ENCODE measurements at places on chromosomes 12 and 14.

GRCh38 chr14:67784244-67784823 is 32.1 kb downstream of the ZFYVE26 start:
- DNase-seq = no peak

GRCh38 chr12:53191096-53191884 is 10.6 kb upstream of the CSAD start:
- no peak for DNase-seq

GRCh38 chr14:57519043-57519442 is 25.4 kb upstream of the CCDC198 start:
- DNase-seq = no peak

- no peak for DNase-seq
Observed at GRCh38 chr14:99118046-99118721, 153.8 kb downstream of the BCL11B start.

DNA sequence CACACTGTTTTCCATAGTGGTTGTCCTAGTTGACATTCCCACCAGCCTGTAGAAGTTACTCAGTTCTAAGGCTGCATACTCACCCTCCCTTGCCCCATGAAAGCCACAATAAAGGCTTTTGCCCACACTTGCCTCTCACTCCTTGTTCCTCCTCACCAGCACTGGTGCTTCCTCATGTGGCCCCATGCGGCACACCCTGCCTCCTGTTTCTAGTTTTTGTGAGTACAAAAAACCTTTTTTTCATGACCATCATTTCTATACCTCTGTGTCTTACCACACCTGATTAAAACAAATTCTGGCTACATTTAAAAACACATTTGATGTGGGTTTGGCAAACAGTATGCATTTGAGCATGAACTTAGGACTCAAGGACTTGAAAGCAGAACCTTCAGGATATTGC is 40.7 kb upstream of the RIN3 start:
- no peak for DNase-seq

DNA sequence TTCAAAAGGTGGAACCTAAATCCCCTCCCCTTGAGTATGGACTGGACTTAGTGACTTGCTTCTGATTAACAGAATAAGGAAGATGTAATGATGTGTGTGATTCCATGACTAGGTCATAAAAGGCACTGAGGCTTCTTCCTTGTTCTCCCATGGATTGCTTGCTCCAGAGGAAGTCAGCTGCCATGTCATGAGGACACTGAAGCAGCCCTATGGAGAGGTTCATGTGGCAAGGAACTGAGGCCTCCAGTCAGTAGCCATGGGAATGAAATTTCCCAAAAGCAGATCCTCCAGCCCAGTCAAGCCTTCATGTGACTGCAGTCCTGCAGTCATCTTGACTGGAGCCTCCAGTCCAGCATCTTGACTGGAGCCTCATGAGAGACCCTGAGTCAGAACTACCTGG is 10.7 kb downstream of the TMBIM4 start:
- no peak for DNase-seq

GRCh38 chr14:31993521-31993951 is 83.6 kb upstream of the ARHGAP5 start:
- no peak for DNase-seq

DNA sequence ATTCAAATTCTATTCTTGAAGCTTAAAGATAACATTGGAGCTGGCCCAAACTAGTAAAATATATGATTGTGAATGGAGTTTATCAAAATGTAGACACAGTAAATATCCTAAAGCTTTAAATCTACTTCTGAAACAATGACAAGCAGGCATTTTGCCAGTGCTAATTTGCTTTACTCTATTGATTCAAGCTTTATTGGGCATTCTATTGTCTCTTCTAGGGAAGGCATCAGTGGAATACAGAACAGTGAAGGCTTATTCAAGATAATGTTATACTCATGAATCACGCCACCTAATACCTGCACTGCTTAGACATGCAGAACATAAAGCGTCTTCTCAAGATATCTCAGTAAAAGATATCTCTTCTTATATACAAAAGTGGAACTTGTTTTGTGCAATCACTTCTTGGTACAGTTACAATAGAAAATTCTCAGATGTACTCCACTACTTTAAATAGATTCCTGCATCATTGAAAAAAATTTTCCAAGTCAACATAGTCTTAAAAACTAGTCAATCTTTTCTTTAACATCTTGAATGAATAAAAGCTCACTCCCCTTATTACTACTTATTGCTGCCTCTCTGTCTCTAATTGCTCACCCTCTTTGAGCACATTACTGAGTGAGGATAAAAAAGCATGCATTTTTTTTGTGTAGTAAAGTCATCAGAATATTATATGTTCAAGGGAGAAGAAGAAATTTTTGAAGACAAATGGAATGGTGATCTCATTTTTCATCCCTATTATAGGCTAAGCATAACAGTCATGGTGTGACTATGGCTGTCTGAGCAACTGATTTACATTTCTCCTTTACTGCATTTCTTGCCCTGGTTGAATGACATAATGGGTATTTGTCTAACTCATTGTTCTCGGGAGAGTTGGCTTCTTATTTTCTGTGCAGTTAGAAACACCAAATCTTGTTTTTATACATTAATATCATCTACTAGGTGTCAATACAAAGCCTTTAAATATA is 98.0 kb upstream of the E2F7 start:
- DNase-seq = no peak

- DNase-seq = peak; percentile 28
Observed at GRCh38 chr12:128644664-128645296, 179.0 kb downstream of the SLC15A4 start.

- DNase-seq = no peak
Observed at GRCh38 chr14:106850913-106851825, 1324.8 kb downstream of the TMEM121 start.

DNA sequence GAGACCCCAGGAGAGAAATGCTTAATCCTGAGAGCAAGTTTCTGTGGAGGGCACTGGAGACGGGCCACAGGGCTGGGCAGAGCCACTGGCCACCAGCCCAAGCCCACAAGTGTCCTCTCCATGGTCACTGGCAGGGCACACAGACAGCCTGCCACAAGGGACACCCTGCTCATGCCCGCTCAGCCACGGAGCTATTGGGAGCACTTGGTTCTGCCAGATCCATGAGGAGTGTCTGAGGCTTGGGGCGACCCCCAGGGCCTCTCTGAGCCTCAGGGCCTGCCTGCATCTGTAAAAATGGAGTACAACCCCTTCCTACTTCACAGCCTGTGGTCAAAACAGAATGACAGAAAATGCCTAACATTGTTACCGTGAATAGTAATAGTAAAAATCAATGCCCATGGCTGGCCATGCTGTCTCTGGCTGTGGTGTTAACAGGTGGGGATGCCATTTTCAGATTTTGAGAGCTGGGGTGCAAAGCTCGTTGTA is 3.2 kb downstream of the PGF start:
- no peak for DNase-seq

- DNase-seq = peak; percentile 1
Observed at GRCh38 chr12:101696251-101697196, 916 bp upstream of the CHPT1 start.

DNA sequence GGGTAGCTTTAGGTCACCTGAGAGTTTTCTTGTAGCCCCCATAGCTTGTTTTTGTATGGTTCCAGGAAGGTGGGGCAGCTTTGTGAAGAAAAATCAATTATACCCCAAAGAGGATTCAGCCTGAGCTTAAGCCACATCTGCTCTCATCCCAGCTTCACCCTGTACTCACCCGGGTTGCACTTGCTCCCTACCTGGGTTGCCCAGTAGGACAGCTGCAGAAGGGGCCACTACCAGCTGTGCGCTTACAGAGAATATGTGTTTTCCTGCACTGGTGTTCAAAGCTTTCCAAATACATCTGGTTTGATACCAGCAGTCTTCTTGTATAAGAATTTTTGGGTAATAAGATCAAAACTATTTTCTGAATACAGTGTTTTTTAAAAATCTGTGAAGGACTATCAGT is 3.0 kb upstream of the SLC38A1 start:
- no peak for DNase-seq

DNA sequence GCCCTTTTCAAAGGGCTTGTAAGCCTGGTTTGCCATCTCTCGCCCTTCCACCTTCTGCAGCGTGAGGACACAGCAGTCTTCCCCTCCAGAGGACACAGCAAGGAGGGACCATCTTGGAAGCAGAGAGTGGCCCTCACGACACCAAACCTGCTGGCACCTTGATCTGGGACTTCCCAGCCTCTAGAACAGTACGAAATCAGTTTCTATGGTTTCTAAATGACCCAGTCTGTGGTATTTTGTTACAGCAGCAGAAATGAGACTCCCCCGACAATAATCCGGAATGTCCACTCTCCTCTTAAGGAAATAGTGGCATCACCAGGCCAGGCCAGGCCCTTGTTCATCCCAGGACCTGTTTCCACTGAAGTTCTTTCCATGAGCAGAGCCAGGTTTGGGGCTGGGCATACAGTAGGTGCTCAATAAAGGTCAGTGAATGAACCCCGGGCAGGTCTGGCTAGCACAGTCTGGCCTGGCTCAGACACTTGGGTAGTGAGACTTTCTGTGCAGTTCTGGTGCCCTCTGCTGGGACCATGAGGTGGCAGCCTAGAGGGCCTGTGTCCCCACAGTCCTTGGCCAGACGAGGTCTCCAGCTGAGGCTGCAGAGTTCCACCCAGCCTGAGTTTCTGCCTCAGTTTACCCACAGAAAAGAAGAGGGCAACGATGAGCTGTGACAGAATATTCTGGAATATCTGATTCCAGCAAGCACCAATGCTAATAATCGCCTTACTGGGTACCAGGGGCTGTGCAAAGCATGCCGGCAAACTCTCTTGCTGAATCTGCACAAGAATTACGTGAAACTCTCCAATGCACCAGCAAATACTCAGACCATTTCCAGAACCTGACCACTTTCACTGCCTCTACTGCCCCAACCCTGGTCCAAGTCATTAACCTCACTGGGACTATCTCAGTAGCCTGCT is 14.0 kb downstream of the ABCB9 start:
- peak; percentile 80 for DNase-seq

- no peak for DNase-seq
Observed at GRCh38 chr14:104900639-104901512, 23.8 kb upstream of the PLD4 start.

DNA sequence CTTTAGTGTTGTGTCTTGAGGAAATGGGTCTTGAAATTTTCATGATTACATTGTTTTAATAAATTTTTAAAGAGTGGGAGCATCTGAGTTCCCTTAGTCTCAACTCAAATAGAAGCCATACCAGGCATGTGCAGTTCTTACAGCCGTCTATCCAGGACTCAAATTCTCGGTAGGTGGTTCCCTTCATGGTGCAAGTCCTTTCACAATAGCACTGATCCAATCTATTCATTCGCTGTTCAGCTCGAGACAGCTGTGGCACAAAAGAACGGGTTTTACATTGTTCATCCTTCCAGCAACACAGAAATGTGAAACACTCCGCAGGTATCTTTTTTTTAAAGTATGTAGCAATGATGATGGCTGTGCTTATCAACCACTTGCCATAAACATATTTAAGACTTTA is 100.2 kb downstream of the NELL2 start:
- no peak for DNase-seq

DNA sequence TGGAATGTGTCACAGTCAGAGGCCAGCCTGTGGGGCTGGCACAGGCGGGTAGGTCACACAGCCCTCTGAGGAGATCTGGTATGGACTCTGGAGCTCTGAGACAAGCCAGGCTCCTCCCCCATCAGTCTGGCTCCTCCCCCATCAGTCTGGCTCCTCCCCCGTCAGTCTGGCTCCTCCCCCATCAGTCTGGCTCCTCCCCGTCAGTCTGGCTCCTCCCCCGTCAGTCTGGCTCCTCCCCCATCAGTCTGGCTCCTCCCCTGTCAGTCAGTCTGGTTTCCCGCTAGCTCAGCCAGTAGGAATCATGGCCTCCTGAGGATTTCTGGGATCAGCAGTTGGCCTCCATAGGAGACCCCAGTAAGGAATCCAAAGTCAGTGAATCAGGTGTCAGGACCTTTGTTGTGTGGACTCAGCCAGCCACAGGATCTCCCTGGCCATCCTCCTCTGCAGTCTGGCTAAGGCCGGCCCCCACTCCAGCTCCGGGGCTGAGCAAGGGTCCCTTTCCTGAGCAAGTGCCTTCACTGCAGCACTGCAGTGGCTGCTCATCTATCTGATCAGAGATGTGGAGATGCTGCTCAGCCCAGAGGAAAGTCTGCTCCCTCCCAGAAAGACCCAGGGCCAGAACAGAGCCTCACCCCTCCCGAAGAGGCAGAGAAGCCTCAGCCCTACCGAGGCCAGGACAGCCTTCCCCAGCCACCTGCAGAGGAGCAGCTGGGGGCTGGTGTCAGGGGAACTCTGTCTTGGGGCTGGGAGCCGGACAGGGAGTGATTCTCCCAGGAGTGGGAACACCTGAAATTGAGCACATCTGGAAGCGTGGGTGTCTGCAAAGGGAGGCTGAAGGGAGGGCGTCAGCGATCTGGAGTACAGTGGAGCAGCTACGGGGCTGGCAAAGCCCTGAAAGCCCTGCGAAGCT is 35.7 kb downstream of the IQSEC3 start:
- no peak for DNase-seq

GRCh38 chr14:100677152-100677551 is 49.5 kb upstream of the DLK1 start:
- DNase-seq = no peak

DNA sequence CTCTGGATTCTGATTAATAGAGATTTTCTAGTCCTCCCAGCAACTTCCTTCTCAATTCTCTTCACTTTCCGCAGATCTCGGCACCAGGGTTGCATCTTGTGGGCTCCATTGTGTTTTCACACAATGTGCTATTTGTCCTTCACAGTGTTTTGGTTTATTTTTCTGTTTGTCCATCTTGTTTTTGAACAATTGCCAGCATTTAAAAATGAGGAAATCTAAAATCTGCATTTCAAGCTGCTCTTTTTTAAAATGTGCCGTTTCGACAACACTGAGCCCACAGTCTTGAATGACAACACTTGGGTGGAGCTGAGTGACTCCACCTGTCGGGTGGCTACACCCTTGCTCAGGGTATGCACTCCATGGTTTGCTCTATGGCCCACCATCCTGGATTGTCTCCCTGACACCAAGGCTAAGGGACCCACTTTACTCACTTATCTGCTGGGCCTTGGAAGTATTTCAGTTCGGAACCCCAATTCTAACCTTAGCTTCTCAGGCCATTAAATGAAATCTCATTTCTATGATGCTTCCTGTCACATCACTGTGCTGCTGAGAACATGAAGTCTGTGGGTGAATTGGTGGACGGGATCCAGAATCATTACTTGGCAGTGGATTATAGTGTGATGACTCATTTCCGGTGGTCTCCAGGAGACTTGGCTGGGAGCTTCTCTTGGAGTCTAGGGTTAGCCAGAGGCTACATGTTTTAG is 3.4 kb upstream of the MYRFL start:
- no peak for DNase-seq

- DNase-seq = no peak
Observed at GRCh38 chr12:53935383-53936341, 3.0 kb upstream of the HOXC13 start.

DNA sequence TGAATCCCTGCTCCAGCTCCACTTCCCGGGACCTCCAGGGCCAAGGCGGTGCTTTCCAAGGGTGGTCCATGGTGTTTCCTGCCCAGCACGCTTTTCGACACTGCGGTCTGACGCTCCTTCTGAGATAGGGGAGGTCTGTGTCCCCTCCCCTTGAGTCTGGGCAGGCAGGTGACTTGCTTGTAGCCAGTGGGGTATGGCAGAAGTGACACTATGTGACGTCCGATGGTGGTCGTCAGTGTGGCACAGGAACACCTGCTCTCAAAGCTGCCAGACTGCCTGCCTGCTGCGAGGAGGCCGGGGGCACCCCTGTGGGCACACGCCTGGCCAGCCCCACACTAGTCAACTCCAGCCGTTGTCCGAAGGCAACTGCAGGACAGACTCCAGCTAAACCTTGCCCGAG is 16.0 kb upstream of the TRAF3 start:
- DNase-seq = no peak
